ENCODE measurements at places on chromosomes 11 and 22. TPM values are rescaled to one million over a fixed set of nuclear protein-coding genes. Genes with fewer than 3 reads are reported as not detected.

GRCh38 chr11:82046778-82047177 is 686.9 kb downstream of the FAM181B start:
- DNase-seq: no peak
- H3K36me3 ChIP-seq: no peaks in the 10 kb centered on the region
- no peaks in the 10 kb centered on the region for H3K27me3 ChIP-seq
- H3K4me1 ChIP-seq: no peaks in the 10 kb centered on the region

DNA sequence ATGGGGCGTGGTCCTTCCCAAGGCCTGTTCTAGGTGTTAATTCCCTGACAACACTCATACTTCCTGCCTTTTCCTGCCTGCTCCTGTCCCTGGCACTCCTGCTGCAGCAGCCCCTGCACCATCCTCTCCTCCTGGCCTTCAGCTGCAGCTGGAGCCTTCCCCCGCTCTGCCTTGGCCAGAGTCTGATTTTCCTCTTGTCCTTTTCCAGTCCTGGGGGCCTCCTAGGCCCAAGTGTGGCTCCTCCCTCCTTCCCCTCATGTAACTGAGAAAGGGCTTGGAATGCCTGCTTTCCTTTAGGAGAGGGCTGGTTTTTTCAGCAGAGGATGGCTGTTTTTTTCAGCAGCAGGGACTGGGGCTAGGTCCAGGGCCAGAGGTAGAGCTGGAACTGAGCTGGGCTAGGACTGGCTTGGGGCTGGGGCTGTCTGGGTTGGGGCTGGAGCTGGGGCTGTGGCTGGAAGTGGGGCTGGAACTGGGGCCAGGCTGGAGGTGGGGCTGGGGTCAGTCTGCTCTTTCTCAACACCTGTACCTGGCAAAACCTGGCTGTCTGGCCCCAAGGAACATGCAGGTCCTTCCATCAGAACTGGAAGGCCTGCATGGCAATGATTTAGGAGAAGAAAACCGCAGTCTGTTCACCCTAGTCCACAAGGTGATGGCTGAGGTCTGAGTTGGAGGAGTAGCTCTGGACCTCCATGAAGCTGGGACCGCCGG is 23.6 kb downstream of the ZC3H7B start:
- H3K4me3 ChIP-seq: no peak overlapping the region
- peaks cover 16% of the 10 kb centered on the region for H3K36me3 ChIP-seq
- H3K27ac ChIP-seq: no peak overlapping the region
- H3K4me1 ChIP-seq: no peaks in the 10 kb centered on the region
- H3K27me3 ChIP-seq: no peaks in the 10 kb centered on the region
- DNase-seq: no peak

- no peaks in the 10 kb centered on the region for H3K27me3 ChIP-seq
- no peaks in the 10 kb centered on the region for H3K4me1 ChIP-seq
- no peak for DNase-seq
- no peaks in the 10 kb centered on the region for H3K36me3 ChIP-seq
These were observed 593.2 kb downstream of the INSC start for GRCh38 chr11:15707971-15708370.

- H3K4me1 ChIP-seq: no peaks in the 10 kb centered on the region
- no peak for DNase-seq
- H3K4me3 ChIP-seq: no peak overlapping the region
- no peak overlapping the region for H3K27ac ChIP-seq
These were observed 8.9 kb upstream of the MUC15 start for GRCh38 chr11:26580929-26581328.

- no peaks in the 10 kb centered on the region for H3K36me3 ChIP-seq
- peaks cover 12% of the 10 kb centered on the region for H3K4me1 ChIP-seq
- no peak overlapping the region for H3K4me3 ChIP-seq
- no peak overlapping the region for H3K27ac ChIP-seq
- no peak for DNase-seq
- H3K27me3 ChIP-seq: peaks cover 18% of the 10 kb centered on the region
These were observed 14.6 kb downstream of the NAV2 start for GRCh38 chr11:19727246-19727645.

GRCh38 chr11:126282736-126283591 is at the start of gene TIRAP:
TSS of gene TIRAP (plus strand) at chr11:126283093. CDS start at chr11:126290895, 7,802 bp downstream.
- no peaks in the 10 kb centered on the region for H3K27me3 ChIP-seq
- peak; percentile 53 for DNase-seq
- peak within 1 kb of the TSS; percentile 98 for H3K4me3 ChIP-seq
- H3K27ac ChIP-seq: peak within 1 kb of the TSS; percentile 98
- peaks cover 15% of the 10 kb centered on the region for H3K36me3 ChIP-seq

DNA sequence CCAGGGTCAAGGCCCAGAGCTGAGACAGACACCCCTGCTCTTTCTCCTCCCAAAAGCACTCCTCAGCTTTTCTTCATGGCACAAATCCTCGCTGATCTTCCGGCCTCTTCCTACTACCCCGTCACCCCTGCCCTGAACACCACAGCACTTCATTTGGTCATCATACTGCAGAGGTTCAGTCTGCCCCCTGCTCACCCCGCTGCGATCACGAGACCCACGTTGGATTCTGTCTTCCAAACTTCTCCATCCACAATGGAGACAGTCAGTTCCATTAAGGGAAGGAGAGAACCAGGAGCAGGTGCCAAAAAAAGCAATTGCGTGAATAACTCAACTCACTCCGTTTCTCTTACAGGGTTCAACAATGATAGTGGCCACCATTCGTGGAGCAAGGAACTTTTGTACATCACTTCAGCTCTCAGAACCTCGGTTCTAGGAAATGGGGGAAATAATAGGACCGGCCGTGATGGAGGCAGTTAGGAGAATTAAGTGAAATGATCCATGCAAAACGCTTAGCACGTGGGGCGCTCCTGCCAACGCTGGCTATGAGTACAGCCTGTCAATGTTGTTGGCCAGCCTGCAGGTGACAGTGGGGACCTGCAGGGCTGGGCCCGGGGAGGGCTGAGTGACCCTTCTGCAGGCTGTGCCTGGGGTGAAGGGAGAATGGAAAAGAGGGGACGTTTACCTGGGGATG is 45.9 kb downstream of the MN1 start:
- H3K4me1 ChIP-seq: no peaks in the 10 kb centered on the region
- H3K27me3 ChIP-seq: no peaks in the 10 kb centered on the region
- H3K27ac ChIP-seq: no peak overlapping the region
- no peaks in the 10 kb centered on the region for H3K36me3 ChIP-seq
- DNase-seq: no peak

GRCh38 chr11:3949125-3949524 is 93.7 kb downstream of the STIM1 start:
- H3K27me3 ChIP-seq: no peaks in the 10 kb centered on the region
- peaks cover 93% of the 10 kb centered on the region for H3K4me1 ChIP-seq
- peak overlapping the region; percentile 72 for H3K27ac ChIP-seq
- DNase-seq: no peak
- peaks cover 22% of the 10 kb centered on the region for H3K36me3 ChIP-seq
- H3K4me3 ChIP-seq: peak overlapping the region; percentile 44

DNA sequence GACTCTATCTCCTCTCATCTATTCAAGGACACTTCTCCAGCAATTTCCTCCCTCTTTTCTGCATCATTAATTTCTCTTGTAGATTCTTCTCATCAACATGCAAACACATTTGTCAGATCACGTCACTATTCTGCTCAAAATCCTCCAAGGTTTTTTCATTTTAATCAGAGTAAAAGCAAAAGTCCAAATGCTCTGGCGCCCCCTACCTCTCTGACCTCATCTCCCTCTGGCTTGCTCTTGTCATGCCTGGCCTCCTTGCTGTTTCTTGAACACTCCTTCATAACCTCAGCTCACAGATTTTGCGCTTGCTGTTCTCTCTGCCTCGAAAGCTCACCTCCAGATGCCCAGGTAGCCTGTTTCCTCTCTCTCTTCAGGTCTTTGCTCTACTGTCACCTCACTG is 22.4 kb downstream of the RTCB start:
- no peak overlapping the region for H3K4me3 ChIP-seq
- H3K27ac ChIP-seq: no peak overlapping the region
- H3K36me3 ChIP-seq: peaks cover 45% of the 10 kb centered on the region
- DNase-seq: no peak
- H3K4me1 ChIP-seq: peaks cover 4% of the 10 kb centered on the region

DNA sequence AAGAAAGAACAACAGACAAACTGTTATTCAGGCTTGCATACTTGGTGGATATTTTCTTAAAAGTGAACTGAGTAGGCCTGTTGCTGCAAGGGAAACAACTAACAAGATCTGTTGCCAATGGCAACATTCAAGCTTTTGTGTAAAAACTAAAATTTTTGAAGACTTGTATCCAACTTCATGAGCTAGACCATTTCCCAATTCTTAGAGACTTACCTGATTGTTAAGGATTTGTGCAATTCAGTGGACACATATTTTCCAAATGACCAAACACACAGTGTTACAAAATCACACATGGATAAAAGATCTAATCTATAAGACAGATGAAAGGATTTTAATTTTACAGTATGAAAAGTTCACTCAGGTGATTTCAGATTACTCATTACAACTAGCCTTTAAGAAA is 564.1 kb downstream of the CNTN5 start:
- no peak overlapping the region for H3K27ac ChIP-seq
- DNase-seq: no peak
- no peak overlapping the region for H3K4me3 ChIP-seq
- H3K36me3 ChIP-seq: no peaks in the 10 kb centered on the region

DNA sequence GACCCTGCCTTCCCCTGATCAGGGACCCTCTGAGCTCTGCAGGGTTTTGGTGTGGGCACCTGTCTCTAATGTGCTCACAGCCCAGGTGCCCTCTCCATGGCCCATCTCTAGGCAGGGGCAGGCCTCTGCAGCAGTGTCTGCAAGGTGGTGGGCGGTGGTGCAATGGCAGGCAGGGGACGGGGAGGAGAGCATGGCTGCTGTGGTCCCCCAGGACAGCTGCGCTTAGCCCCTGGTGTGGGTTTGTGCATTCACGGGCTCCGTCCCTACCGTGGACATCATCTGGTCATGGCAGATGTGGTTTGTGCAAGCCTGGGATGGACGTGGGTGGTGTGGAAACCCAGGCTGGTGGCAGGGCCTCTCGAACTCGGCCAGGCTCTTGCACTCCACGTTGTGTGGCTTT is 443.1 kb downstream of the TBC1D22A start:
- no peaks in the 10 kb centered on the region for H3K4me1 ChIP-seq
- no peak overlapping the region for H3K4me3 ChIP-seq
- no peak for DNase-seq
- H3K27me3 ChIP-seq: no peaks in the 10 kb centered on the region
- no peak overlapping the region for H3K27ac ChIP-seq

- H3K36me3 ChIP-seq: no peaks in the 10 kb centered on the region
- H3K4me3 ChIP-seq: no peak overlapping the region
- no peaks in the 10 kb centered on the region for H3K4me1 ChIP-seq
- no peak for DNase-seq
- H3K27ac ChIP-seq: no peak overlapping the region
- no peaks in the 10 kb centered on the region for H3K27me3 ChIP-seq
These were observed 963.8 kb upstream of the CNTN5 start for GRCh38 chr11:98056945-98057344.

GRCh38 chr11:96567667-96568066 is 177.9 kb downstream of the JRKL start:
- peaks cover 2% of the 10 kb centered on the region for H3K27me3 ChIP-seq
- H3K4me1 ChIP-seq: no peaks in the 10 kb centered on the region
- no peak overlapping the region for H3K4me3 ChIP-seq

DNA sequence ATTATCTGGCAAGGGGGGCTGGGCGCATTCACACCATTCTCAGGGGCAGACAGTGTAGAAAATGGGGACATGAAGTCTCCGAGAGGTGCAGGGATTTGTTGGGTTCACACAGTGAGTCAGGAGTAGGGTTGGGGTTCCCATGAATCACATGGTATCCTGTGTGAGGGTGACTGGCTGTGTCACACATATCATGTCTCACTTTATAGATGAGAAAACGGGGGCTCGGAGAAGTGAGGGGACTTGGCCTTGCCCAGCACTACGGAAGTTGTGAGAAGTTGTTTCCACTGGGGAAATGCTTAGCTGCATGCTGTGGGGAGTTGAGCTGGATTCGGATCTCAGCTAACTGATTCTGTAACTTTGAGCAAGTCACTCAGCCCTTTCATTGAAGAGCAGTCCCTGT is 4.2 kb downstream of the GAL3ST3 start:
- peaks cover 7% of the 10 kb centered on the region for H3K27me3 ChIP-seq
- peaks cover 16% of the 10 kb centered on the region for H3K4me1 ChIP-seq
- H3K27ac ChIP-seq: peak overlapping the region; percentile 11
- no peaks in the 10 kb centered on the region for H3K36me3 ChIP-seq

GRCh38 chr11:14015711-14016110 is 53.2 kb downstream of the SPON1 start:
- H3K36me3 ChIP-seq: no peaks in the 10 kb centered on the region
- H3K4me1 ChIP-seq: no peaks in the 10 kb centered on the region
- H3K27ac ChIP-seq: no peak overlapping the region
- no peak for DNase-seq

GRCh38 chr22:49499433-49500075 is 328.1 kb downstream of the BRD1 start:
- H3K27me3 ChIP-seq: no peaks in the 10 kb centered on the region
- no peak for DNase-seq
- H3K36me3 ChIP-seq: no peaks in the 10 kb centered on the region
- no peak overlapping the region for H3K27ac ChIP-seq

DNA sequence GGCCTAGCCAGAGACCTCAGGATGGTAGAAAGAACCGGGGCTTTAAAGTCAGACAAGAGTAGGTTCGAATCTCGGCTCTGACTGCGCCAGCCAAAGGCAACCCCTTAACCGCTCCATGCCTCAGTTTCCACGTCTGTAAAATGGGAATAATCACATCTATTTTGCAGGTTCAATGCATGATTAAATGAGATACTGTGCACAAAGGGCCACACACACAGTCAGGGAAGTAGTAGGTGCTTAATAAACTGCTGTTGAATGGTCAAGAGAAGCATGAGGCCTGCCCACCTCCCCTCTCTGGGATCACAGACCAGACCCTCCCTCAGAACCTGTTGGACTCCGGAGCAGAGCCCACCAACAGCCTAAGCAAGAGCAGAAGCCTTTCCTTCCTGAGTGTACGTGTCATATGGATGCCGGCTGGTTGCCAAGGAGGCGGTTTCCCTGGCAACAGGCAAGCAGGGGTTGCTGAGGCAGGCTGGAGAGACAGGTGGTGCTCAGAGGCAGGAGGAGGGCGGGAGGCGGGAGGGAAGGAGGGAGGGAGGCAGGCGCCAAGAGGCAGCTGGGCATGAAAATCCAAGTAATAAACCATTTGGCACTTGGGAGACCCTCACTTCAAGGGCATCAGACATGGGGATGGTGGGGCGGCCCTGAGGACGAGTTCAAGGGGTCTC is 43.9 kb downstream of the NFAM1 start:
- H3K27ac ChIP-seq: no peak overlapping the region
- no peaks in the 10 kb centered on the region for H3K4me1 ChIP-seq
- no peak overlapping the region for H3K4me3 ChIP-seq
- no peaks in the 10 kb centered on the region for H3K36me3 ChIP-seq
- H3K27me3 ChIP-seq: peaks cover 11% of the 10 kb centered on the region

- DNase-seq: no peak
- no peak overlapping the region for H3K27ac ChIP-seq
- no peak overlapping the region for H3K4me3 ChIP-seq
- no peaks in the 10 kb centered on the region for H3K36me3 ChIP-seq
- no peaks in the 10 kb centered on the region for H3K4me1 ChIP-seq
These were observed 29.6 kb downstream of the DHCR7 start for GRCh38 chr11:71418643-71419042.

Gene SEC14L6
- not detected for total RNA-seq

Gene TRIM49
- not detected for total RNA-seq

Gene EXPH5
- total RNA-seq: 0.65 TPM

Gene INS
- total RNA-seq: not detected

Gene DESI1
- 84.8 TPM for total RNA-seq

Gene C1QTNF5
- not detected for total RNA-seq

Gene TESMIN
- 2.1 TPM for total RNA-seq

Gene RIN1
- total RNA-seq: 0.78 TPM

Gene SEPTIN3
- total RNA-seq: 7.9 TPM

Gene OR10S1
- total RNA-seq: not detected
